ENCODE measurements at places on chromosomes 6 and 20.
A peak's percentile ranks its signal among the peaks of the same experiment; 100 is the strongest.

- no peak for DNase-seq
These were observed 79.2 kb upstream of the RIPOR2 start for GRCh38 chr6:25014791-25015560.

DNA sequence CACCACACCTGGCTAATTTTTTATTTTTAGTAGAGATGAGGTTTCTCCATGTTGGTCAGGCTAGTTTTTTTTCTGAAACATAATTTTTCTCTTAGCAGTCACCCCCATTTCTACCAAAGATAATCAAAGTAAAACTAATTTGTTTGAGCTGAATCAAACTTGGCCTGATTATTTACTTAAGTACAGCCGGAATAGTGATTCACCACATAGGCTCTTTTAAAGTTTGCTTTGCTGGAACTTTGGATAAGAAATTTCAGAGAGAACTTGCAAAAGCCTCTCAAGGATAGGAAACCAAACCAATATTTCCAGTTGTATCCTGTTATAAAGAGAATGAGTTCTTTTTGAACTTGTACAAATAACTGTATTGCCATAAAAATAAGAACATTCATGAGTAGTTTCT, 105.0 kb upstream of the SYNCRIP start:
- no peak for DNase-seq

- peak; percentile 77 for DNase-seq
These were observed 70.8 kb upstream of the AHI1 start for GRCh38 chr6:135568379-135568778.

GRCh38 chr20:59608396-59608795, 4.1 kb downstream of the PHACTR3 start:
- no peak for DNase-seq

DNA sequence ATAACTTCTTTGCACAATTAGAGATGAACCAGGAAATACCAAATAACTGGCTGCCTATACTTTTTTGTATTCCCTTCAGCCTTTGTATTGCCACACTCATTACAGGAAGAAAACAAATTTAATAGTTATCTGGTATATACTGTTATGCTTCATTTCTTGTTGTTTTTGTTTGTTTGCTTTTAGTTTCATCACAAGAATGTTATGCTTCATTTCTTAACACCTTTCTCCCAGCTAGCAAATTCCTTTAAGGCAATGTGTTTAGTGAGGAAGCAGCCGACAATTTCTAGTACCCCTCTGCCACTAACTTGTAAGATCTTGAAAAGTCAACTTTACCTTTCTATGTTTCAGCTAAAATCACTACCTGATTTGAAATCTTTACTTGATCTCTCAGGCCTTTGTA, 1.4 kb downstream of the NCOA6 start:
- no peak for DNase-seq

DNA sequence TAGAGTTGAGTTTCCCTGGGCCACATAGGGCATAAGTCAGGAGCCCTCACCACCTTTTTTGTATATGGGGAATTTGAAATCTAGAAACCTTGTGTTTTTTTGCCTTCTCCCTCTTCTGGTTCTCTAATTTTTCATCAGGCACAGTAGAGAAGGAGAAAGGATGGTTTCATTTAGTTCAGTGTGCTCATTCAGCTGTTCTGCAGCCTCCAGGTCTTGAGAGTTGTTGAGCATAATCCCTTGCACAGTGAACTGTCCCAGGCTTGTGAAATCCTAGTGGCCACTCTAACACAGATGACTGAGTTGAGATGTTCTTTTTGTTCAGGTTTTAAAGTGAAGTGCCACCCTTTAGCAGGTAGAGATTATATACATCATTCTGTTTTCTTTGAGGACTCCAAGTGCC, 183.5 kb downstream of the CDKAL1 start:
- DNase-seq, result no peak

- DNase-seq, result no peak
These were observed 143.0 kb upstream of the AHI1 start for GRCh38 chr6:135640449-135641111.

DNA sequence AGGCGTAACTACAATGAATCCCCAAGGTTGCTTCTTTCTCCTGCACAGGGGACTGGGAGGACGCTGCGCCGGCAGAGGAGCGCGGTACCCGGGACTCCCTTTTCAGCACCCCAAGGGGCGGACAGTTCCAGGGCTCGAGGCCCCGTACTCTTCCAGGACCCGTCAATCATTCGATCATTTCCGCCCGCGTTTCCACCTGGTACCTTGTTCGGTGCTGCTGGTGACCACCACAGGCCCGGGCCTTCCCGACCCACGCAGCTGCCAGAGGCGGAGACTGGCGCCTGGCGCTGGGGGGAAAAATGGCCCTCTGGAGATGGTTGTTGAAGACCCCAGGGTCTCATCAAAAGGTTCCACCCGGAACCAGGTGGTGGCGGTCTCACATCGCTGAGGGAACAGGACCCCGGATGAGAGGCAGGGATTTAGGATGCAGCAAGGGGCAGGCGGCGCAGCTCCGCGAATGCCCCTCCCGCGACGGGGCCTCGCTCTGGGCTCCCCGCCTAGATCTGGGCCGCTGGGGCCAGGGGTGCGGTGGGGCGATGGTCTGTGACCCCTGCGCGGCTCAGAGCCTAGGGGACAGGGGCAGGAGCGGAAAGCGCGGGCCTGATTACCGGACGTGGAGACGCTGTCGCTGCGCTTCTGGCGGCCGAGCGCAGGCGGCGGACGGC, 744 bp downstream of the VSX1 start:
- no peak for DNase-seq

- no peak for DNase-seq
These were observed 8.4 kb upstream of the BIRC7 start for GRCh38 chr20:63227260-63227659.
